ENCODE measurements at places on chromosomes 3 and 15.

GRCh38 chr3:67076607-67077006, 78.5 kb downstream of the KBTBD8 start:
- no peak for DNase-seq

DNA sequence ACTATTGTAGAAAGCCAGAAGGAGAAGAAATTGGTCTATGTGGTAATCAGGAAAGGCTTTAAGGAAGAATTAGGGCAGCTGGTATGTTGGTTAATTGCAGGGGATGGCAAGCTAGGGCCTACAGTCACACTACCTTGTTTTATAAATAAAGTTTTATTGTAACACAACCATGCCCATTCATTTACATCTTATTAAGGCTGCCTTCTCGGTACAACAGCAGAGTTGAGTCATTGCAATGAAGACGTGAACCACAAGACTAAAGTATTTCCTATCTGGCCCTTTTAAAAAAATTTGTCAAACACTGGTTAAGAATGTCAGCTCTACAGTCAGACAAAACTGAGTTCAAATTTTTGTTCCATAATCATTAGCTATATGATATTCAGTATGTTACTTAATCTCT, 8.3 kb downstream of the SERPINI1 start:
- no peak for DNase-seq

DNA sequence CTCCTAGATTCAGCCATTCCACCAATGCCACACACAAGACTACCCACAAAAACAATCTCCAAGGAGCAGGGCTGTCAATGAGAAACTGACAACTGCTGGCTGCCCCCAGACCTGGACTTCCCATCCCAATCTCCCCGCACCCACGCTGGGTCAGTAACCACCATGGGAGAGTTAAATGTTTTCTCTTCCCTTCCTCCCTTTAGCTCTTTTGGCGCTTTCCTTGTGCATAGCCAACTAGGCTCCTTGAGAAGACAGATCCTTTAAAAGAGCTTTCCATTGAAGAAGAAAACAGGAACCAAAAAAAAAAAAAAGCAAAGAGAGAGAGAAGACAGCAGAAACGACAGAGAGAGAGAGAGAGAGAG, 8.3 kb downstream of the BCL6 start:
- DNase-seq = no peak

- DNase-seq = no peak
Measured at GRCh38 chr3:89506462-89507103, 399.2 kb downstream of the EPHA3 start.

DNA sequence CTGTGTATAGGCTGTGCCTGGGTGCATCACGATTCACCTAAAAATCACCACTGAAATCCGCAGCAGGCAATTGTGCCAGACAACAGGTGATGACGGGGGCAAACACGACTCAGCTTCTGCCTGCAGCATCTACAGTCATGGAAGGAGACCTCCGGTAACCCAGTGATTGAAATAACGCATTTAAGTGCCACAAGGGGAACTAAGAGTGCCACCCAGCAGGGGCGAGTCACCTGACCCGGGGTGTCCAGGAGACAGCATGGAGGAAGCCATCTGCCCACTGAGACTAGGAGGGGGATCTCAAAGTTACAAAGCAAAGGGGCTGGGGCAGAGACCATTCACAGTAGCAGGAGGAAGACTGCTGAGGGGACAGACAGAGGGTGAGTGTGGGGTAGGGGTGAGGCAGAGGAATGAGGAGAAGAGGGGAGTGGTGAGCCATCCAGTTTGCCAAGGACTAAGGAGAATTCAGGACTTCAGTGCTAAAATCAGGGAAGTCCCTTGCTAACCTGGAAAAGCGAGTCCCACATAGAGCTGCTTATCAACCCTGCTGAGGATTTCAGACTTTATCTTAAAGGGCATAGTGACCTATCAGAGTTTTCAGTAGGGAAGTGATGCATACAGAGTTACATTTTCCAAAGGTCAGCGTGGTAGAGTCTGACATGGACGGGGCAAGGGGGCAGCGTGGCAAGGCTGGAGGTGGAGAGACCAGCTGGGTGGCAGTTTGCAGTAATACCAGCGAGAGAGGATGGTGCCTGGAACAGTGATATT, 256.7 kb upstream of the HES1 start:
- DNase-seq = no peak

- DNase-seq = no peak
Measured at GRCh38 chr3:53159156-53160060, 1.6 kb upstream of the PRKCD start.

DNA sequence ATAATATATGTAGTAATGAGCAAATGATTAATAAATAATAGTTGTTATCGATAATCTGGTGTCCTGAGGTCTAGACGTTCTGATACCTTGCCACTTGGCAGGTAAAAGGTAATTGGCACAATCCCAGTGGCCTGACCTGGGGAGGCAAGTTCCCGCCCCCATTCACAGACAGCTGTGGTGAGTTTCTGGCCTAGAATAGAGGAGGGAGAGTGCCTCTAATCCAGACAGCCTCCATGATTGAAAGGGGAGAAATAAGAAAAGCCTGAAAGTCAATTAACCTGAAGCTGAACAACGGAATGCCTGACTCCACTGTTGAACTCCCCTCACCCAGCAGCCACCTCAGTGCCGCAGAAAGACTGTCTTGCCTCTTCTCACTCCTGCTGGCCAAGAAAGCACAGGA, 38.1 kb upstream of the SV2B start:
- DNase-seq = no peak

GRCh38 chr3:49530701-49531100, 23.6 kb upstream of the BSN start:
- DNase-seq = no peak

GRCh38 chr3:46019707-46020106, 7.6 kb downstream of the XCR1 start:
- no peak for DNase-seq

- DNase-seq = no peak
Measured at GRCh38 chr15:63448266-63448665, 56.1 kb upstream of the USP3 start.

- DNase-seq = no peak
Measured at GRCh38 chr3:123158330-123158729, 43.4 kb upstream of the SEC22A start.

DNA sequence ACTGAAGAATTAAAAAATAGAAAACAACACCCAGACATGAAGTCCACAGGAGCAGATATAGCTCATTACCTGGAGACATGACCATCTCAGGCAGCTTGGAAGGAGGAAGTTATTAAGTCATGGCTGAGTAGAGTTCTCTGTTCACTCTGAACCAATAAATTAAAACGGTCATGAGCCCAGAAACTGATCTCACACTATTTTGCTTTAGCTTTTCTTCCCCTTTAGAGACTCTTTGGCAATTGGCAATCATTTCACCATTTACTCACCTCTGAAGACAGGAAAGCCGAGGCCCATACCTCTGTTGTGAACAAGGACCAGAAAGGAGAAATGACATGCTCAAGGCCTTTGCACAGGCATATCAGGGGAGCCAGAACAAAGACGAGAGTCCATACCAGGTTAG, 26.6 kb downstream of the CLDN18 start:
- DNase-seq = peak; percentile 2

- DNase-seq = no peak
Measured at GRCh38 chr3:99269606-99270351, 368.3 kb upstream of the DCBLD2 start.

DNA sequence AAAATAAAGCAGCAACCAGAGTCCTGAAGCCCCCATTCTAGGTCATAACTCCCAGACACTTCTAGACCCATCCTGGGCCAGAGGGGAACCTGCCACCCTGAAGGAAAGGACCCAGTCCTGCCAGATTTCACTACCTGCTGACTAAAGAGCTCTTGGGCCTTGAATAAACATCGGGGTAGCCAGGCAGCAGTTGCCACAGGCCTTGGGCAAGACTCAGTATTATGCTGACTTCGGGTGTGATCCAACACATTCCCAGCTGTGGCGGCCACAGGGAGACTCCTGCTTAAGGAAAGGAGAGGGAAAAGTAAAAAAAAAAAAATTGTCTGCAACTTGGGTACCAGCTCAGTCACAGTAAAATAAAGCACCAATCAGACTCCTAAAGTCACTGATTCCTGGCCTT, 23.8 kb downstream of the NEDD4 start:
- DNase-seq = no peak

DNA sequence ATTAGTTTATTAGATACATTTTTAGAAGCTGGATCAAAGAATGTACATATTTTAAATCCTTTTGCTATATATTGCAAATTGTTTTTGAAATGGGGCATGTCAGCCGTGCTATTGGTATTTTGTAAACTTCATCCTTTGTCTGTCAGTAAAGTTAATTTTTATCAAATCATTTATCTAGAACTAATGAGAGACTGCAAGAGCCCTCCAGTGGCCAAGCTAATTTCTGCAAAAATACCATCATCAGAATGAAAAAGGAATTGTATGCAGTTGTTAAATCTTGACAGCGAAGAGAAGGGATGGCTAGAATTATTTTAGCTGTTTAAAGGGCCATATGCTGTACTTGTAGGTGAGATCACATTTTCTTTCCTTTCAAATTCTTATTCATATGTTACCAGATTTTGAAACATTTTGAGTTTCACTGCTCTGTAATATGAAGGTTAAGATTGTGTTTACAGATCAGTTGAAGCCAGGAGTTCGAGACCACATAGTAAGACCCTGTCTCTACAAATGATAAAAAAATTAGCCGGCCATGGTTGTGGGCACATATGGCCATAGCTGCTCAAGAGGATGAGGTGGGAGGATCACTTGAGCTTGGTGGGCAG, 8.1 kb upstream of the CLDN11 start:
- no peak for DNase-seq

- DNase-seq = no peak
Measured at GRCh38 chr3:64120876-64121275, 97.6 kb upstream of the PSMD6 start.

DNA sequence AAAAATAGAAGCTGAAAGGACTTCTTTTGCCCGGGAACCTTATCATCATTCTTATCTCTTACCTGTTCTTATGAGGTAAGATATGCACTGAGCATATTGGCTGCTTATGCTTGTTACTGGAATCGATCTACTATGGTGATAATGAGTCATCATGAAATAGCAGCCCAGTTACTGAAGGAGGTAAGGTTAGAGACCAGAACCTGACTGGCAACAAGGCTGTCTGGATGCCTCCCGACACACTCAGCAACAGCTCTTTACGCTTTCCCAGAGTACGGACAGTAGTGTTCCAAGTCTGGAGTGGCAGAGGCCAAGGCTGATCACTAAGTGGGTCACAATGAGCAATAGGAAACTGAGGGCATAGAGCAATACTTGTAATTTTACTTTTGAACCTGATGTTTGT, 314.1 kb downstream of the NLGN1 start:
- no peak for DNase-seq

DNA sequence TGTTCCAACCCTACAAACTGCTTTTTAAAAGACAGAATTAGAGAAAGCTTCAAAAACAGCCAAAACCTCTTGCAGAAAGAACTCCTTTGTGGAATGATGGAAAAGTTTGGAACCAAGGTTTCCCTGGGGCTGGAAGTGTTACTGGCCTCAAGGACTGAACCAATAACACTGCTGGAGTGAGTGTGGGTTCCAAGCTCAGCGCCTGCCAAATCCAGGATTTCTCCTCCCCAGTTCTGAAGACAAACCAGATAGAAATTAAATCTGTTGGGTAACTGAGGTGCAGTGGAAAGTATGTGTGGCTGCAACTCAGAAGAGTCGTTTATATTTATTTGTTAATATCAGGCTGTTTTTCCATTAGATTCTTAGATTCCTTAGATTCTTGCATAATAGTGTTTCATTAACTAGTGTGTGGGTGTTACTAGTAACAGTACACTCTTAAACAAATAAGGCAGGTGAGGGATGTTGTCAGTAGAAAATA, 66.5 kb upstream of the FNDC3B start:
- DNase-seq = no peak

DNA sequence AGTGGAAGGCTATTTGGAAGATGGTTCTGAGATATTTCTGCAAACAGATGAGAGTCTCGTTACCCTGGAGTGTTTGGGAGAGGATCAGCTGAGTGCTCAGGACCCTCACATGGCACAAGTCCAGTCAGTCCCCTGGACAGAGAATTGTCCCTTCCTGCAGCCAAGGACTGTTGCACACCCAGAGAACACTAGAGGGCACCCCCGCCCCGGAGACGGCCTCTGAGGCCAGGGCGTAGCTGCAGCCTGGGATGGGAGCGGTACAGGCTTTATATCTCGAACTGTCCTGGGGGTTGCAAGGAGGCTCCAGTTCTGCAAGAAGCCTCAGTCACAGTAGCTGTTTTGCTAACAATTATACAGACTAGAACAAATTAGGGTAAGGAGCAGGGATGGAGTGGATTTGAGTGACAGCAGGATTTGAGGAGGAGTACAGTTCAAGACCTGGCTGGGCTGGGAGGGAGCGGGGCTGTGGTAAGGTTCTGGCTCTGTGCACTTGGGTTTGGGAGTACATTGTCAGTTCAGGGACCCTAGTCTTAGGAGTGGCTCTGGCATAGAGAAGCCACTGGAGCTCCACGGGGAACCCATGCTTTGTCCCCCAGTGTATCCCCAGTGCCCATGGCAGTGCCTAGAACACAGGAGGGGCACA, 67.6 kb upstream of the HACD2 start:
- no peak for DNase-seq

DNA sequence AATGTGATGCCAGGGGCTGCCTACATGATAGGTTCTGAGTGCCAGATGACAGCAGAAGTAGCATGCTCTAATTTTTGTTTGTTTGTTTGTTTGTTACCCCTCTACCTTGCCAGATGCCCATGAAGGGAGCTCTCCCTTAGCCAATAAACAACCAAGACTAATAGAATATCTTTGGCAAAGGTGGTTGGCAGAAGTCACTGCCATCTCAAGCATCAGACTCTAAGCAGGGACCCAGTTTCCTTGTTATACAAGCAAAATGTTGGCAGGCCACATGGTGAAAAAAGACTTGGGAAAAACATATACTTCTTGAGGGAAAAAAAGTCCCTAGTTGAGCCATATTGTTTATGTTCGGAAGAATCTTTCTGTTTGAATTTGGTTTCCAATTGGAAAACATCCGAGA, 609.0 kb upstream of the CFAP20DC start:
- DNase-seq = no peak

DNA sequence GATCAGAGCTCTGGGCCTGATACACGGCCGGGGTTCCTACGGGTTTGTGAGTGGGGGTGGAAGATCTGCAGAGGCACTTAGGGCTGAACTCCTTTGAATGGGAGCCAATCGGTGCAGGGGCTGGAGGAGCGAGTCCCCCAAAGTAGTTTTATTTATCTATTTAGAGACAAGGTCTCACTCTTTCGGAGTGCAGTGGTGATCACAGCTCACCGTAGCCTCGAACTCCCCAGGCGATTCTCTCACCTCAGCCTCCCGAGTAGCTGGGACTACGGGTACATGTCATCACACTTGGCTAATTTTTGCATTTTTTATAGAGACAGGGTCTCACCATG, 1.6 kb upstream of the CELSR3 start:
- no peak for DNase-seq

DNA sequence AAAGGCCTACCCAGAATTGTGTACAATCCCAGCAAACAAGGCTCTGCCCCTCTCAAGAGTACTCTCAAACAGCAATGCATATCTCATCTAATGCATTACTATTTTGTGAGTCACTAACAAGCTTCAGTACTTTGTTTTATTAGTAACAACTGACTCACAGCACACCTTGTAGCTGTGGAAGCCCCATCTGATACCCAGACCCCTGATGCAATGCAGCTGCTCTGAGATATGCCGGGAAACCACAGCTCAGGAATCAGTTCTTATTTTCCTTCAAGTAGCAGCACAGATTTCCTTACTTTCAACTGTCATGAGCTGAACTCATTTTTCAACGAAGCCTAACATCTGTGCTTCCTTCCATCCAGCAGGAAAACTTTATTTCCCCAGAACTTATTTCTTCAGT, 37.8 kb downstream of the CCNL1 start:
- no peak for DNase-seq

- DNase-seq = no peak
Measured at GRCh38 chr3:132872711-132873110, 150.5 kb upstream of the NPHP3 start.

- no peak for DNase-seq
Measured at GRCh38 chr3:67415511-67415910, 238.9 kb downstream of the SUCLG2 start.
